NCI-H446 (cell line): ENCODE measurements at places on chromosomes 4 and X.

GRCh38 chr4:95510145-95510544, 38.6 kb downstream of the UNC5C start:
- peak; percentile 41 for DNase-seq

DNA sequence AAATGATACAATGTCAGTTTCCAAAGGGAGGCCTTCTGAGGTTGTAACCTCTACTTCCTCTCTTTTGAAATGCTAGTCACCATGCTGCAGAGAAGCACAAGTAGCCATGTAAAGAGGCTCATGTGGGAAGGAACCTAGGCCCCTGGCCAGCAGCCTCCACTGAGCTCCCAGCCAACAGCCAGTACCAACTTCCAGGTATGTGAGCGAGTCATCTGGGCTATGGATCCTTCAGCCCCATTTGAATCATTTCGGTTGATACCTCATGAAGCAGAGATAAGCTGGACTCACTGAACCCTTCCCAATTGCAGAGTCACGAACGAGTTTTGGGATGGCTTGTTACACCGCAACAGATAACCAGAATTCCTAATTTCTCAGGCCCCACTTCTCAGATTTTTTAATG, 187.0 kb upstream of the LDB2 start:
- no peak for DNase-seq

DNA sequence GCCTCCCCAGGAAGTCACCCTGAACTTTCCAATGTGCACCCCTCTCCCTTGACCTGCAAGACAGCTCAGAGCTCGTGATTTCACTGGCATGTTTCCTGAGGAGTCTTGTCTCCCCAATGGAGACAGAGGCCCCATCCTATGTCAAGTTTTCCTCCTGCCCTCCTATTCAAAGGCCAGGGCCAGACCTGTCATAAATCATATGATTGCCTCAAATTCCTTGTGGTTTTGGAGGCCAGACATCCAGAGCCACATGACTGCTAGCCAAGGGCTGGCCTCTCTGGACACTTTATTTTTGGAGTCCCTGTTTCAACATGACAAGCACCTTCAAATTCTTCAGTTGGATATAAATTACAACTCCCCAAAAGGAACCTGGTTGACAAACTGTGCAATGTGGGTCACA, 76.0 kb upstream of the TFDP3 start:
- DNase-seq, result no peak

DNA sequence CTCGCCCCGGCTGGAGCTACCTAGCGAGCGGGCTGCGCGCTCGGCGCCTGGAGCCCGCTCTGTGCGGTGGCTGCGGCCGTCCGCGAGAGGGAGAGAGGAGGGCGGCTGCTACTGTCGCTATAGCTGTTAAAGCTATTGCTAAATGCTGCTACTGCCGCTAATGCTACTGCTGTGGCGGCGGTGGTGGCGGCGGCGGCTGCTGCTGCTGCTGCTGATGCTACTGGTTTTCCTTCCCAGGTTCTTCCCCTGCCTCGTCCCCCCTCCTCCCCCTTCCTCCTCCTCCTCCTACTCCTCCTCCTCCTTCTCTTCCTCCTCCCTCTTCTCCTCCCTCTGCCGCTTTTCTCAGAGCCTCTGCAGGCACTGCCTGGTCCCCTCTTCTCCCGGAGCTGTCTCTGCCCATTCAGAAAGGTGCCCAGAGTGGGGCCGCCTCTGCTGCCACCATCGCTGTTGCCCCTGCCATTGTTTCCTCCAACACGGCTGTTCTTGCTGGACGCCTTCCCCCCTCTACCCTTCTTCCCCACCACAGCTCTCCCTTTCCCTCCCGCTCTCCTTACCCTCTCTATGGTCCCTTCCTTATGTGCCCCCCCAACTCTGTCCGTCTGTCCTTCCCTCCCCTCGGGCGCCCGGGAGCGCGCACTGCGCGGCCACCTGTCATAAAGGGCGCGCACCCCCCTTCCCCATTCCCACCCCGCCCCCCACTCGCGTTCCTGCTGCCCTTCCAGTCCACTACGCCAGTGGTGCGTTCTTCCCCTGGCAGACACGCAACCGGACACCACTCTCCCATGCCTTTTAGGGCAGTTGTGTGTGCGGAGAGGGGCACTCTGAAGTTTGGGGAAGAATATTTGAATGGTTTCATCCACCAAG, at the start of gene NEXMIF:
Gene NEXMIF (minus strand): TSS at position 228 of the 864 bp plus-strand sequence.
- no peak for DNase-seq

GRCh38 chr4:185227131-185227551, 17.7 kb downstream of the SNX25 start:
- DNase-seq, result no peak

DNA sequence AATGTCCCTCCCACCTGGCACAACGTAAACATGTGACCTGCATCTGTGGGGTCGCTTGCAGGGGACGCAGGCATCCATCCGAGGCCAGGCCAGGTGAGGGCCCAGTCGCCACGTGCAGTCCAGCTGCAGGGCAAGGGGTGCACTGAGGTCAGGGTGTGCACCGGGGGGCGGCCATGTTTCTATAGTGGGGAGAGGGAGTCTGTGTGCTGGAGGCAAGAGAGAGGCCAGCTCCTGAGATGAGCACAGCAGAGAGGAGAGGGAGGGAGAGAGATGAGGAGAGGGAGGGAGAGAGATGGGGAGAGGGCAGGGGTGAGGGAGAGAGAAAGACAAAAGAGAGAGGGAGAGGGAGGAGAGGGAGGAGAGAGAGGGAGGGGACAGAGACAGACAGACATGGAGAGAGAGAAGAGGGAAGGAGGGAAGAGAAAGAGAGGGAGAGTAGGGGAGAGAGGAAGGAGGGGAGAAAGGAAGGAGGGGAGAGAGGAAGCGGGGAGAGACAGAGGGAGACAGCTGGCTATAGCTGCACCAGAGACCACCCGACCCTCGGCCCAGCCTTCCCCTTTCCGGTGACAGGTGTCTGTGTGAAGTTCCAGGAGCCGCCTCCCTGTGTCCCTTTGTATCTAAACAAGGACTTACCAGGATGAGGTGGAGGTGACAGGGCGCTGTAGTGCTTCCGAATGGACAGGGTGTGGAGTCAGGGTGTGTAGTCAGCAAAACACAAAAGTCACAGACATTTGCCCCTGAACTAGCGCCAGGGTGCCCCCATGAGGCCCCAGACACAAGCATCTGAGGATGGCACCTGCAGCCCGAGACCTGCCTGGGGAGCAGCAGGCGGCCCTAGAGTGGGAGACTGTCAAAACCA, 68.7 kb downstream of the ADRA2C start:
- DNase-seq, result no peak

- DNase-seq, result no peak
These were observed 59.6 kb downstream of the ADGRA3 start for GRCh38 chr4:22456291-22456690.

GRCh38 chr4:142815834-142816233, 30.3 kb downstream of the INPP4B start:
- no peak for DNase-seq

- no peak for DNase-seq
These were observed 46.8 kb downstream of the UGT2A3 start for GRCh38 chr4:68904786-68905185.
